Small intestine (tissue), 16 donors: ENCODE measurements at places on chromosomes 5 and 9. TPM values are rescaled to one million over a fixed set of nuclear protein-coding genes. Genes with fewer than 3 reads are reported as not detected.

DNA sequence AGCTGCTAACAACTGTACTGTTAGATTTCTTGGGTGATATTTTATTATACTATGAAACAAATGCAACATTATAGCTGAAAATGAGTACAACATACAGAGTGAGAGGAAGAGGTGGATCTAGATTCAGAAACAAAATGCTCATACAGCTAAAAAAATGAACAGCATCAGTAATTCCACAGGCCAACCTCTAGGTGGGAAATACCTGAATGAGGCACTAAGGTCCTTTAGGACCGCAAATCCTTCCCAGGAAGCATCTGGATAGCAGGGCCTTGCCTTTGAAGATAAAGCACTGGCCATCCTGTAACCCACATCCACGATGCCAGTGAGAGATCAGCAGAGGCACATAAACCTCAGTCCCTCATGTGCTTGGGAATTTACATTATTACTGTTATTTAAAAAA, 310.8 kb downstream of the YTHDC2 start:
- no peak overlapping the region for H3K27ac ChIP-seq
- no peak overlapping the region for H3K4me3 ChIP-seq
- no peaks in the 10 kb centered on the region for H3K4me1 ChIP-seq
- no peaks in the 10 kb centered on the region for H3K36me3 ChIP-seq

- H3K4me3 ChIP-seq: no peak overlapping the region
- H3K36me3 ChIP-seq: no peaks in the 10 kb centered on the region
Observed at GRCh38 chr5:144298658-144299057, 128.0 kb downstream of the KCTD16 start.

GRCh38 chr5:154315196-154315595, 124.7 kb downstream of the GALNT10 start:
- no peak for DNase-seq
- H3K36me3 ChIP-seq: no peaks in the 10 kb centered on the region
- no peaks in the 10 kb centered on the region for H3K27me3 ChIP-seq
- H3K4me1 ChIP-seq: no peaks in the 10 kb centered on the region

GRCh38 chr5:15117688-15118087, 246.1 kb upstream of the ANKH start:
- H3K4me3 ChIP-seq: no peak overlapping the region
- no peaks in the 10 kb centered on the region for H3K27me3 ChIP-seq
- DNase-seq: no peak
- no peaks in the 10 kb centered on the region for H3K4me1 ChIP-seq
- H3K36me3 ChIP-seq: no peaks in the 10 kb centered on the region

GRCh38 chr9:123486431-123486830, 130.4 kb downstream of the CRB2 start:
- no peak for DNase-seq
- no peaks in the 10 kb centered on the region for H3K27me3 ChIP-seq
- H3K36me3 ChIP-seq: no peaks in the 10 kb centered on the region

DNA sequence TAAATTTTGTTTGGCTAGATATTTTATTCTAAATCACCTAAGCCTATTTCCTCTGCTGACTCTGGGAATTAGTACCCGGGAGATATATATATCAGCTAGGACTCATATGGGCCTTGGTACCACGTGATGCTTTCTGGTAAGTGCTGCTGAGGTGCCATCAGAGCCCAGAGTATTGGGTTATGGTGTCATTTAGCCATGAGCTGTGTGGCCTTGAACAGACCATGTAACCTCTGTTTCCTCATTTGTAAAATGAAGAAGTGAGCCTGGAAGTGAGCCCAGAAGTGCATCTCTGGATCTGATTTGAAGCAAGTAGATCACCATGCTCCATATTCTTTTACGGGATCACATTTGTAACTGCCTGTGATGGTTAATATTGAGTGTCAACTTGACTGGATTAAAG, 126.1 kb downstream of the GPBP1 start:
- DNase-seq: no peak
- no peak overlapping the region for H3K27ac ChIP-seq
- no peak overlapping the region for H3K4me3 ChIP-seq
- no peaks in the 10 kb centered on the region for H3K27me3 ChIP-seq
- H3K4me1 ChIP-seq: peaks cover 13% of the 10 kb centered on the region
- no peaks in the 10 kb centered on the region for H3K36me3 ChIP-seq

DNA sequence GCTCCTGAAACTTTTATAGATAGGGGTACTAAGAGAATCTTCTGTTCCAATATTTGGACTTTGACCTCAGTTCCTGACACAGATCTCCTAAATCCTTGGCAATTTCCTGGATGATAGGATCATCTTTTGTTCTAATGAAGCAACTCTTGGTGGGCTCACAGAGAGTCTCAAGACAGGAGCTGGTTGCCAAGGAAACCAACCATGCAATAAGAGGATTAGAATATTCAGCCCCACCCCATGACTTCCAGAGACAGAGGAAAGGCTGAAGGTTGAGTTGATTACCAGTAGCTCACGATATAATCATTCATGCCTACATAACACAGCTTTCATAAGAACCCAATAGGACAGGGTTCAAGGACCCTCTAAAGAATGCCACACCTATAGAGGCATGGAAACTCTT, 2050.2 kb upstream of the CDH6 start:
- no peaks in the 10 kb centered on the region for H3K4me1 ChIP-seq
- H3K27ac ChIP-seq: no peak overlapping the region
- DNase-seq: no peak
- H3K27me3 ChIP-seq: no peaks in the 10 kb centered on the region
- H3K36me3 ChIP-seq: no peaks in the 10 kb centered on the region

EGR1 gene
- polyA plus RNA-seq: 3.4 TPM

NEUROG1 gene
- polyA plus RNA-seq: not detected

SHOC1 gene
- polyA plus RNA-seq: 0.04 TPM

SLC1A1 gene
- polyA plus RNA-seq: 41.8 TPM

PCDHGA4 gene
- polyA plus RNA-seq: 0.43 TPM

SLC45A2 gene
- polyA plus RNA-seq: 0.27 TPM
